ENCODE measurements at places on chromosomes 12 and 14.

- DNase-seq: no peak
These were observed 9.7 kb upstream of the GLT1D1 start for GRCh38 chr12:128843538-128843937.

DNA sequence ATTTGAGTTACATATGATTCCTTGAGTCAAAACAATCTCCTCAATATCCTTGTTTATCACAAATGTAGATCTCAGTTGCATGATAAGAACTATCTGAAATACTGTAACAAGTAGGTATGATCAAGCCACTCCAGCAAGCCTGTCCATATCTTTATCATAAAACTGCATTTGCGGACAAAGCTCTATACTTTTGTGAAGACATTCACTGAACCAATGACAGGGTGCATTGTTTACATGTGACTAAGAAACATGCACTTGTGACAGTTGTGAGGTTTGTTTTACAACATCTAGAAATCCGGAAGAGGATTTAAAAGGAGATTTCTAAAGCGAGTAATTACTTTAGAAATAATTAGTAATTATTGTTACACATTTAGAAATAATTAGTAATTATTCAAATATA lies 111.7 kb downstream of the PPP2R5E start:
- DNase-seq: no peak

- no peak for DNase-seq
These were observed 4.2 kb upstream of the FOXJ2 start for GRCh38 chr12:8028267-8028666.

DNA sequence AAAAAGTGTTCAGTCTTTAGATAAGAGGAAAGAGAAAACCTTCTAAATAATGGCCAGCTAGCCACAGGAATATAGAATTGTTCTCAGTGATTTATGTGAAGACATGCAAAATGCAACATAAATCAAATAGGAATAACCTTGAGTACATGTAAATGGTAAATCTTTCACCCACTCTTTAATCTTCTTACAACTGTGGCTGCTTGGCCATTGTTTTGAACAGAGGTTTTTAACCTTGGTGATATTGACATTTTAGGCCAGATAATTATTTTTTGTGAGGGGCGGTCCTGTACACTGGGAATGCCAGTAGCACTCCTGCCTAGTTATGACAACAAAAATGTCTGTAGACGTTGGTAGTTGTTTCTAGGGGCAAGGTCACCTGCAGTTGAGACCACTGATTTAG lies 479.9 kb upstream of the NOVA1 start:
- DNase-seq: no peak

- DNase-seq: no peak
These were observed 42.4 kb downstream of the OVCH1 start for GRCh38 chr12:29455087-29455486.

- no peak for DNase-seq
These were observed 134.4 kb upstream of the SOX5 start for GRCh38 chr12:24083838-24084237.

Data from activated T-helper 1 cell treated with anti-CD3 and anti-CD28 coated beads, Interleukin-2, amount 50 U/mL, for 16 hours (primary cell).